ENCODE measurements at places on chromosomes 11 and 22.

- H3K27ac ChIP-seq = no peak overlapping the region
- H3K4me1 ChIP-seq = no peaks in the 10 kb centered on the region
- no peak overlapping the region for H3K4me3 ChIP-seq
Observed at GRCh38 chr22:10961043-10961860, 4566.7 kb upstream of the OR11H1 start.

DNA sequence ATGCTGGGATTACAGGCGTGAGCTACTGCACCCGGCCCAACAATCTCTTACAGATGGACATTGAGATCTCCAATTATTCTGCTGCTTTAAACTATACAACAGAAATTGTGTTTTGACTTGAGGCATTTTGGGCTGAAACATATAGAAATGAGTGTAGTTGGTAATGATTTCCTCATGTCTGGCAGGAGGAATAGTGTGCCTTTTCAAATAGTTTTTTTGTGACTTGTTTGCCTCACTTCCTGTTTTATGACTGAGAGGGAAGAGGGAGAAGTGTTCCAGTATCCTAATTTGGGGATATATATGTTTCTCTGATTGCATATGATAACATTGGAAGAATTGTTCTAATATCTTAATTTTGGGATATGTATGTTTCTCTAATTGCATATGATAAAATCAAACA lies 40.2 kb downstream of the EP300 start:
- no peaks in the 10 kb centered on the region for H3K27me3 ChIP-seq
- H3K4me1 ChIP-seq = no peaks in the 10 kb centered on the region
- no peak for DNase-seq
- H3K27ac ChIP-seq = no peak overlapping the region
- H3K36me3 ChIP-seq = peaks cover 27% of the 10 kb centered on the region
- no peak overlapping the region for H3K4me3 ChIP-seq

GRCh38 chr11:4068962-4069361 lies 25.6 kb upstream of the RRM1 start:
- no peaks in the 10 kb centered on the region for H3K4me1 ChIP-seq
- peaks cover 2% of the 10 kb centered on the region for H3K36me3 ChIP-seq
- no peak overlapping the region for H3K27ac ChIP-seq
- no peaks in the 10 kb centered on the region for H3K27me3 ChIP-seq
- no peak overlapping the region for H3K4me3 ChIP-seq

DNA sequence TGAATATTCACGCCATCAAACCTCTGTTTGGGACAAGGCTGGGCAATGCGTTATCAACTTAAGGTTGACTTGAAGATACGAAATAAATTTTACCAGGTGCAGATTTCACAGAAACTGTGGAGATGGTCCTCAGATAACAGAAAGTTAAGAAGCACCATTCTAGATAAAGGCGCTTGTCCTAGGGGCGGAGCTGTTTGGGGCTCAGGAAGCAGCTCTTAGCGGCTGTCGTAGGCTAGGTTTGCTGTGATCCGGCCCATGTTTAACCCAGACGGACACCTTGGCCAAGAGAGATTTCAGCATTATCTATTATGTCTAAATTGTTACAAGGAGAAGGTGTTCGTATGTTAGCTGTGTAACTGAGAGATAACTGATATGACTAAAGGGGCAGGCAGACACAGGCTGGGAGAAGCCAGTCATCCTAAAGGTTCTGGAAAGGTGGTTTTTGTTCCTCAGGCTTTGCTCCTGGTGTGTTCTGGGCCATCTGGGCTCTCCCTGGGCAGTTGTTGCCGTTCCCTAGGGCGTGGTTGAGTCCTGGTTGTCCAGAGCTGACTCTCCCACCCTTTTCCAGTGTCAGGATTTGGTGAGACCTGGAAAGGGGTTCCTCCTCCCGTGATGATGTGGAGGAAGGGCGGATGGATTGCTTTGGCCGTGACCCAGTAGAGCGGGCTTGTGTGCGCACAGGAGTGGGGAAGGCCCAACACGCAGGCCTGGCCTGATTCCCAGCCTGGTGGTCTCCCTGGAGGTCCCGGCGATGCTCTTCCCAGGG lies 25.8 kb downstream of the TPCN2 start:
- DNase-seq = no peak
- H3K27ac ChIP-seq = no peak overlapping the region
- no peak overlapping the region for H3K4me3 ChIP-seq

GRCh38 chr11:13899603-13900002 lies 62.9 kb upstream of the SPON1 start:
- no peaks in the 10 kb centered on the region for H3K4me1 ChIP-seq
- H3K36me3 ChIP-seq = no peaks in the 10 kb centered on the region
- H3K4me3 ChIP-seq = no peak overlapping the region
- no peak for DNase-seq

DNA sequence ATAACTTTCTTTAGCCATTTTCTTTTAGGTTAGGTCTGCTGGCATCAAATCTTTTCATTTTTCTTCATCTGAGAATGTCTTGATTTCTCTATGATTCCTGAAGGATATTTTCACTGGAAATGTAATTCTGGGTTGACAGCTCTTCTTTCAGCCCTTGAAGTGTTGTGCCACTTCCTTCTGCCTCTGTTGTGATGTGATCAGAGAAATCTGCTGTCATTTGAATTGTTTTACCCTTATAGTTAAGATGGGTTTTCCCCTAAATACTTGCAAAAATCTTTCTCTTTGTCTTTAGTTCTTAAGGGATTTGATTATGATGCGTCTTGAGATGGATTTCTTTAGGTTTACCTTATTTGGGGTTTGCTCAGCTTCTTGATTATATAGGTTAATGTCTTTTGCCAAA lies 23.0 kb downstream of the USP47 start:
- H3K4me3 ChIP-seq = no peak overlapping the region
- H3K27ac ChIP-seq = no peak overlapping the region
- H3K4me1 ChIP-seq = peaks cover 8% of the 10 kb centered on the region
- no peaks in the 10 kb centered on the region for H3K27me3 ChIP-seq
- no peak for DNase-seq

- no peak overlapping the region for H3K4me3 ChIP-seq
- H3K36me3 ChIP-seq = no peaks in the 10 kb centered on the region
- H3K27me3 ChIP-seq = no peaks in the 10 kb centered on the region
- no peak overlapping the region for H3K27ac ChIP-seq
- no peak for DNase-seq
- H3K4me1 ChIP-seq = peaks cover 7% of the 10 kb centered on the region
Observed at GRCh38 chr11:13440100-13440855, 22.7 kb downstream of the BTBD10 start.

GRCh38 chr11:85827748-85828639 lies 17.1 kb upstream of the SYTL2 start:
- H3K27ac ChIP-seq = no peak overlapping the region
- peaks cover 5% of the 10 kb centered on the region for H3K4me1 ChIP-seq
- H3K4me3 ChIP-seq = no peak overlapping the region

DNA sequence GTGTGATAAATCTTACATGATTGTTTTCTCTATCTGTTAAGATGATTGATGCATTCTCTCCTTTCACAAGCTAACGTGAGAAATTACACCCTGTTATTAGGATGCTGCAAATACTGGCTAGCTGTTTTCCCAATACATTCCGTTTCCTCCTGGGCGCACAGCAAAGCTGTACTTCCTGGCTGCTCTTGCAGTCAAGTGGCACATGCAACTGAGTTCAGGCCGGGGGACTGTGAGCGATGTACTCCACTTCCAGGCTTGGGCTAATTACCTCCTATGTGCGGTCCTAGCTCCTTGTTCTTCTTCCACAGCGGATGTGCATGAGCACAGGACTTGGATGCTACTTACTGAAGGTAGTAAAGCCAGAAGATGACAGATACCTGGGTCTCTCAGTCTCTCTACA lies 234.9 kb upstream of the SESN3 start:
- no peak overlapping the region for H3K27ac ChIP-seq
- H3K36me3 ChIP-seq = no peaks in the 10 kb centered on the region
- no peaks in the 10 kb centered on the region for H3K27me3 ChIP-seq
- H3K4me3 ChIP-seq = no peak overlapping the region

GRCh38 chr11:73428227-73428626 lies 52.0 kb downstream of the RELT start:
- H3K36me3 ChIP-seq = no peaks in the 10 kb centered on the region
- H3K4me3 ChIP-seq = no peak overlapping the region
- H3K27me3 ChIP-seq = no peaks in the 10 kb centered on the region
- H3K27ac ChIP-seq = no peak overlapping the region
- H3K4me1 ChIP-seq = peaks cover 15% of the 10 kb centered on the region
